ENCODE measurements at places on chromosomes 11 and 22. TPM values are rescaled to one million over a fixed set of nuclear protein-coding genes. Genes with fewer than 3 reads are reported as not detected.

Gene VPREB1
- not detected for total RNA-seq

Gene KCNQ1
- 1.1 TPM for total RNA-seq

Gene SYT13
- 0.05 TPM for total RNA-seq

Gene METTL15
- 7.6 TPM for total RNA-seq

Gene SLC22A8
- not detected for total RNA-seq

Gene XRRA1
- 8.3 TPM for total RNA-seq

Gene UPB1
- total RNA-seq = 0.24 TPM
